Activated T-helper 9 cell treated with anti-CD3 and anti-CD28 coated beads, Interleukin-2, amount 50 U/mL, for 16 hours (primary cell): ENCODE measurements at places on chromosomes 1 and 21.
A peak's percentile ranks its signal among the peaks of the same experiment; 100 is the strongest.

- no peak for DNase-seq
Observed at GRCh38 chr1:225739542-225740107, 38.0 kb upstream of the SRP9 start.

DNA sequence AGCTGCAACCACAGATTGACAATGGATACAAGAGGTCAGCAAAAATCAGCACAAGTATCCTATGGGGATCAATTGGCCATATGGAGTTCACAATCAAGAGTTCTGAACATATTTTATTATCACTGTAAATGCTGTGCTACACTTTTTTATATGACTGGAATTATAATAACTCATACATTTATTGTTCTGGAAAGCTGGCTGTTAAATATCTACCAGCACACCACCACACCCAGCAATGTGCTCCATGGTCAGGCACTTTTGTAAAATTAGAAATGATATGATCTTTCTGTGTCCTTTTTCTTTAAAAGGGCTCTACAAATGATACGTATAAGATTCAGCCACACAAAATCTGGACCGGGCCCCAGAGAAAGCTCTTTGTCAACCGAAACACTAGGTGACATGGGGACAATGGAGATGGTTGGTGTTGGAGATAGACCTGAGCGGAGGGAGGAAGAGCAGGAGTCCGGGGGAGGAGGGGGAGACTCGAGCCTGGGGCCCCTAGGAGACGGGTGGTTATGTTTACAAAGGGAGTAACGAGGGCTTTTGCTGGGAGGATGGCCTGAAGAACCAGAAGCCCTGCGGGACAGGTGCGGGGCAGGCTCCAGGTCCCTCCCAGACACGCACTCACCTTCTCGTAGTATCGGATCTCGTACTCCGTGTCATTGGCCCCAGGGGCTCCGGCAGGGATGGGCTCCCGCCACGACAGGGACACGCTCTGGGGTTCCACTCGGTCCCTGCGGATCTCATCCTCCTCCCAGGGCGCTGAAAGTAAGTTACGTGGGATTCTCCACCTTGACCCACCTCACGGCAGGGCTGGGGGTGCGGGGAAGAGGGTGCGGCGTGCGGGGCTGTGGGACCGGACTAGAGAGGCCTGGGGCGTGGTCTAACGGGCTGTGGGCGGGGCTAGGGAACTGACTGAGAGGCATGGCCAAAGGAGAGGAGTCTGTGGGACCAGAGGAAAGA is 30.0 kb downstream of the EPHA10 start:
- DNase-seq: no peak

DNA sequence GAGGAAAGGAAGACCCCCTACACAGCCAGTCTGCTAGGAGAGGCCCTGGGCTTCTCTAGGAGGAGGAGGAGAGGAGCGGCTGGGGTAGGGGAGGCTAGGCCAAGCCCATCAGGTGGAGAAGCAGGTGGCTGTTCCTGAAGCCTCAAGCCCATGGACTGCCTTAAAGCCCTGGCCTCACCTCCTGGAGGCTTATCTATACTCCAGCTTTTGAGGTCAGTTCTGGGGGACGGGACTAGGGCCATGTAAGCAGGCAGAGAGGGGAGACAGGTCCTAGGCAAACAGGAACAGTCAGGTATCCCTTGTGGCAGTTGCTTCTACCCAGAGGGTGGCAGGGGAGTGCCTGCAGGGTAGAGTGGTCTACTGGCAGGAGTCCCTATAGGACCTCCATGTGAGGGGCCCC is 40.6 kb downstream of the KCNC4 start:
- no peak for DNase-seq

DNA sequence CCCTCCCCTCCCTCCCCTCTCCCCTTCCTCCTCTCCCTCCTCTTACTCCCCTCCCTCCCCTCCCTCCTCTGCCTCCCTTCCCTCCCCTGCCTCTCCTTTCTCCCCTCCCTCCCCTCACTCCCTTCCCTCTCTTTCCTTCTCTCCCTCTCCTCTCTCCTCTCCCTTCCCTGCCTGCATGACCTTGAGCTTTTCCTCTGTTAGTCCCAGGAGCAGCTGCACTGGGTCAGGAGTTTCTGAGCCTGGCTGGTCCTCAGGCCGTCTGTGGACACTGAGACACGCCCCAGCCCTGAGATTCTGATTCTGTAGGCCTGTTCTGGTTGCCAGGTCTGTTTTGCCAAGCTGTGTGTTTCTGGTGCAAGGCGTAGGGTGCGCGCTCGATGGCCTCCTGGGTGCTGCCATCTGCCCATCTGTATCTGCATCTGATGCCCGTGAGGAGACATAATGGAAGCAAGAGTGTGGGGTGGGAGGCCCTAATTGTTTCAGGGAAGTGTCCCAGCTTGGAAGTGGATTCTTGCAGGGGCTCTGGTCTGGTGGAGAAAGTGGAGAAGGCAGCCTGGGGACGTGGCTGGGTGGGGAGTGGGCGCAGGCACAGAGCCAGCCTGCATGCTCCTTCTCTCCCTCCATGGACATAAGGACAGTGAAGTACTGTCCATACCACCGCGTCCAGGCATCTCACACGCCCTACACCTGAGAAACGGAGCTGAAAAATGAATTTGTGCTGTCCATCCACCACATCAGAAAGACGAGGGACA is 97.2 kb downstream of the WDR4 start:
- DNase-seq: no peak

- DNase-seq: no peak
Observed at GRCh38 chr21:36723371-36723881, 24.5 kb downstream of the SIM2 start.

DNA sequence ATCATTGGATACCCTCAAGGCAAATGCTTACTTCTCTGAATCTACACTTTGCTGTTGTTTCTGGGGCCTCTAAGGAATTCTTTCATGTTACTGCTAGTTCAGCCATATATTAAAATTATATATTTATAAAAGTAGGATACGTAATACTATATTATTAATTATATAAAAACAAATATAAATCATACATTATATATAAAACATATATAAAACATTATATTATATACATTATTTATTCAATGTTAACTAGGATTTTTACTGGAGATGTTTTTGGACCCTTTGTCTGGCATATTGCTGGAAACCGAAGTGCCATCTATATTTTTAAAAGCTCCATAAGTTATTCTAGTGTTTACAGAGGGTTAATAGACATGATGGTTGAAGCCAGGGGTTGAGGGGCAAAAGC is 12.2 kb downstream of the ALG6 start:
- no peak for DNase-seq

DNA sequence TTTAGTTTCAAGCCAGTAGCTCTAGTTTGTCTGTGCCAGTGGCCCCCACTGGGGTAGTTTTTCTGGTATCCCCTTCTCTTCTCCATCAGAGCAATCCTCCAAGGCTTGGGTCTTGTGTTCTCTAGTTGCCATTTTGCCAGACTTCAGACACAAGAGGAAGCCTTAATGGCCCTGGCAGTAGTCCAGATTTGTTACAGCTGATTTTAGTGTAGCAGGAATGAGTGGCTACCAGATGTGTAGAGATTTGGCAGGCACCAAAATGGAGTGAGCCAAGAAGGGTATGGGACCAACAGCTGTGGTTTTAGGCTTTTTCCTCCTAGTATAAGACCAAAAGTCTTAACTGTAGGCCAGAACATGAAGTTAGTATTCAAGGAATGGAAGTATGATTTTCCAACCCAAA is 56.8 kb downstream of the ACP6 start:
- DNase-seq: no peak

- DNase-seq: no peak
Observed at GRCh38 chr1:9371391-9371935, 78.8 kb downstream of the SPSB1 start.

GRCh38 chr1:67213164-67213563 is 46.9 kb downstream of the IL23R start:
- no peak for DNase-seq

GRCh38 chr1:98143403-98143802 is 222.6 kb upstream of the DPYD start:
- no peak for DNase-seq

GRCh38 chr1:22872981-22873664 is 99.5 kb downstream of the LACTBL1 start:
- DNase-seq: no peak

GRCh38 chr1:207811920-207812720 is 60.3 kb downstream of the CD46 start:
- DNase-seq: no peak

DNA sequence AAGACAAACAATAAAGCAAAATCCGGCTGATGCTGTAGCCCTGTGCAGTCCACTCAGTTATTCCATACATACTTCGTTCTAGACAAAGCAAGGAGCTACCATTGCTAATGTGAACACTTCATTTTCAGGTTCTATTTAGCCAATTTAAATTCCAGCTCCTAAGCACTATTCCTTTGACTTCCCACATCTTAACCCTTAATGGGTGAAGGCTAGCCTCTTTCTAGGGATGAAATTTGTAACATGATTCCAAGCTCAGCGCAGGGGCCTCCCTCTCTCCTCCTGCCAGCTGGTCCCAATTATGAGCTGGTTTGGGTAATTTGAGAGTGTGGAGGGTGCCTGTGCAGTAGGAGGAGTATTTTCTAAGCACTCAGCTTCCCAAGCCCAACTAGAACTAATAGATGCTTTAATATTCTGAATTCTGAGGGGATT is 53.9 kb upstream of the PTGFRN start:
- no peak for DNase-seq

GRCh38 chr1:58932859-58933598 is 149.2 kb upstream of the JUN start:
- DNase-seq: no peak

DNA sequence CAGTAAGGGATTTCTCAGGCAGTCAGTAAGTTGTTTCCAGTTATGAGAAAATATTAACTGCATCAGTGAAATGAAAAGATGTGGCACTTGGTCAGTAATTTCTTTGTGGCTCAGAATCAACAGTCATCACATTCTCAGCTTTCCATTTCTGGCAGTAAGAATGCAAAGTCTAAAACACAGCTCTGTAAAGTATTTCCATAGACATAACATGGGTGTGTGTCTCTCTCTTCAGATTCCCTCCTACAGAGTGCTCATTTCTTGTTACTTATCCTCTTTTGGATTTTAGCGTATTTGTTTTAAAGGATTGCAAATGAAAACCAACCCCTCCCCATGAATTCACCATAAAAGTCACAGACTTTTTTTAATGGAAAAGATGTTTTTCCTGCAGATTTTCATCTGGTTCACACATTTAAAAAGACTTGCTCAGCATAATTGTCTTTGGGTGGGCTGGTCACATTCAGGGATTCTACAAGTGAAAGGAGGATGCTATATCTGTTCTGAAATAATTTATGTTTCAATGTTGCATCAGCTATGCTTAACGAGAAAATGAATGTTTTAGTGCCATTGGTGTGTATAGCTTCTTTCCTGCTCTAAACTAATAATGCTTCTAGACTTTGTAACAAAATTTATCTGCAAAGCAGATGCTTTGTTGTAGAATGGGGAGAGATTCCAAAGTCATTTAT is 34.6 kb upstream of the CD55 start:
- DNase-seq: no peak

DNA sequence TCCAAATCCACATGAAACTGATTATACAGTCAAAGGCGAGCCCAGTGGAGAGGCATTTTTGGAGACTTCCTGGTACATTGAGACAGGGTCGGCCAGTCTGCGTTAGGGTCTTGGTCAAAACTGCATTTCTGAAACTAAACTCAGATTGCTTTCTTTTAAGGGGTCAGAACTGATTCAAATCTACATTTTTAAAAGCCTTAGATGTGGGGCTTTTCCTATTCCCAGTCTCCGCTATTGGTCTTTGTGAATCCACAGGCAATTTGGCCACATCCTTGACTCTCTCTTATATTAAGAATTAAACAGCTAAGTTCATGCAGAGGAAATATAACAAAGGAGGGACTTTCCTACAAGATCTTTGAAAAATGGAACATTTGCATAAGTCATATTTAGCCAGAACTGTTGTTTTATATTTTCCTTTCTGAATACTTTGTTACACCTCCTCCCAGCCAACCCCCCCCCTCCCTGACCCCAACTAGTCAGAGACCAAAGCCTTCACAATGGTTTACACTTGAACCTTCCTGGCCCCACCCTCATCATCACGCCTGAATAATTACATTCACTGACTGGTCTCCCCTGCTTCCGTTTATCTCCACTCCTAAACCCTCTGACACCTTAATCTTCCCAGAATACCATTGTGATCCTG is 30.9 kb downstream of the SELL start:
- DNase-seq: peak; percentile 17

GRCh38 chr1:201617157-201617556 is 78.2 kb downstream of the NAV1 start:
- no peak for DNase-seq

DNA sequence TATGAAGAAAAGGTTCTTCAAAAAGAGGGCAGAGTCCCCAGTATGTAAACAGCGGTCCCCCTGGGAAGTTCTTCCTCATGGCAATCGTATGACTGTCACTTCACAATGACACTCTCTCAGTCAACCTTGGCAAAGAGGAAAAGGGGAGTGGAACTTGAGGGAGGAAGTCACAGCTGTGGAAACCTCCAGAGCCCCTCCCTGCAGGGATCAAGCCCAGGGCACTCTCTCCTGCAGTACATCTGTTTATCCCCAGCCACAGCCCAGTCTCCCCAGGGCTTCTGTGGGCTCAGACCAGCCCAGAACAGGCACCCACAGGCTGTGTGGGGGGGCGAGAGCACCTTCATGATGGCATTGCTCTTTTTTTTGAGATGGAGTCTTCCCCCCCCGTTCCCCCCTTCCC is 2.0 kb downstream of the ATP13A2 start:
- DNase-seq: no peak

DNA sequence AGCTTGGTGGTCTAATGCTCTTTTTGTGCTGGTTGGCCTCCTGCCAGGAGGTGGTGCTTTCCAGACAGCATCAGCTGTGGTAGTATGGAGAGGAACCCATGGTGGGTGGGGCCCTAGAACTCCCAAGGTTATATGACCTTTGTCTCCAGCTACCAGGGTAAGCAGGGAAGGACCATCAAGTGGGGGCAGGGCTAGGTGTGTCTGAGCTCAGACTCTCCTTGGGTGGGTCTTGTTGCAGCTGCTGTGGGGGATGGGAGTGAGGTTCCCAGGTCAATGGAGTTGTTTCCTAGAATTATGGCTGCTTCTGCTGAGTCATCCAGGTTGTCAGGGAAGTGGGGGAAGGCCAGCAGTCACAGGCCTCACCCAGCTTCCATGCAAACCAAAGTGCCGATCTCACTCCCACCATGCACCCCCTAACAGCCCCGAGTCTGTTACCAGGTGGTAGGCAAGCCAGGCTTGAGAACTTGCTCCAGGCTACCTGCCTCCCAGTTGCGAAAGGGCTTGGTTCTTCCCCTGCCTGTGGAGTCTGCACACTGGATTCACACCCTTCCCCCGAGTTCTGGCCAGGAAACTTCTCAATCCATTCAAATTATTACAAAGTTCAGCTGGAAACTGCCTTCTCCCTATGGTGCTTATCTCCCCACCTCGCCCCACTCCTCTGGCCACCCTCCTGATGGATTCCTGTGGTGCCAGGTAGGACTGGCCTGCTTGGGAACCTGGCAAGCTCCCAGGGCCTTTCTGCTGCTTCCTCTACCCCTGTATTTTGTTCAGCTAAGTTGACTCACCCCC is 37.8 kb downstream of the DRAM2 start:
- DNase-seq: no peak

GRCh38 chr1:222665964-222666363 is 46.3 kb downstream of the AIDA start:
- no peak for DNase-seq

- no peak for DNase-seq
Observed at GRCh38 chr1:202247104-202247503, 53.5 kb downstream of the LGR6 start.

- DNase-seq: no peak
Observed at GRCh38 chr21:36053715-36054062, 6.6 kb downstream of the SETD4 start.

- no peak for DNase-seq
Observed at GRCh38 chr21:44778094-44778493, 23.5 kb downstream of the UBE2G2 start.
